Left kidney (tissue), 8 donors: ENCODE measurements at places on chromosomes 3 and 15.
A peak's percentile ranks its signal among the peaks of the same experiment; 100 is the strongest.

- no peak for DNase-seq
Observed at GRCh38 chr3:172716476-172716875, 5.6 kb upstream of the NCEH1 start.

- DNase-seq: no peak
Observed at GRCh38 chr3:46930945-46931403, 45.6 kb downstream of the CCDC12 start.

DNA sequence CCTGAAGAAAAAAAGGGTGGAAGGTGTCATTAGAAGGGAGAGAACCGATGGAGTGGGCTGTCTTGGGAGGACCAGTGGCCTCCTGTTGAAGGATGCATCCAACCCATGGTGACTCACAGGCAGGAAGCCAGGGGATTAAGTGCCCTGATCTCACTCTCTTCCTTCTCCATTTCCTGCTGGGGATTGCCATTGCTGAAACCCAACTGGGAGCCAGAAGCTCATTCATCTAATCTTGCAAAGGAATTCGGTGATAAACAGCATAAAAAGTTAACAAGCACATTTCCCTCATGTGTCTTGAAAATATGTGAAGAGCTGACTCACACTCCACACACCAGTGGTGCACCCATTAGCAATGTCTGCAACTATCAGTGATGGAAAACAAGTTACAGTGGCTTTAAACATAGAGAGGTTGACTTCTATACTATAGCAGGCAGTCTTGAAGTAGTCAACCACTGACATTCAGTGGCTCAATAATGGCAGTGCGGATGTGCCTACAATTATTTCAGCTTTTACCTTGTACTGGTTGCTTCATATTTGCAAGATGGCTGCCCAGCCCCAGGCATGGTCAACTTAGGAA, 12.8 kb upstream of the CSRNP1 start:
- DNase-seq: no peak

DNA sequence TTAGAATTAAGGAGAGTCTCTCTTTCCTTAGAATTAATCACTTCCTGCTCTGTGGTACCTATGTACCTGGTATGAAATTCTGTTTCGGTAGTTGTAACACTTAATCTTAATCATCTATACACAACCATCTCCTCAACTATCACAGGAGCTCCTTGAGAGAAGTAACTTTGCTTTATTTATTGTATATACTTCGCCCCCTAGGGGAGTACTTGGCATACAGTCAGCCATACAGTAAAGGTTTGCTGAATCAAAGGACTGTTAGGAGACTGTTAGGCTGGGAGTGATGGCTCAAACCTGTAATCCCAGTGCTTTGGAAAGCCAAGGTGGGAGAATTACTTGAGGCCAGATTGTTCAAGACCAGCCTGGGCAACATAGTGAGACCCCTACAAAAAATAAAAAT, 44.7 kb downstream of the RORA start:
- DNase-seq: no peak

DNA sequence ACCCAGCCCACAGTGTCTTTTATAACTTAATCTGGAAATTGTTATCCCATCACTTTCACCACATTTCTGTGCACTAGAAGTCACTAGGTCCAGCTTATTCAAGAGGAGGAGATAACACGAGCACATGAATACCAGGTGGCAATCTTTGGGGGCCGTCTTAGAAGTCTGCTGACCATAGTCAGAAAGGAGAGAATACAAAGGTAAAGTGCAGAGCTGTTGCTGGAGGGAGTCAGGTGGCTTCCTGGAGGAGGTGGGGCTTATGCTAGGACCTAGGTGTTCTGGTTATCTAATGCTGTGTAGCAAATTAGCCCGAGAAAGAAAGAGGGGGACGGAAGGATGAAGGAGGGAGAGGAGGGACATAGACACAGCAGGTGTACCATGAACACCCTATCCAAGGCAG, 46.5 kb downstream of the SLC6A20 start:
- no peak for DNase-seq

DNA sequence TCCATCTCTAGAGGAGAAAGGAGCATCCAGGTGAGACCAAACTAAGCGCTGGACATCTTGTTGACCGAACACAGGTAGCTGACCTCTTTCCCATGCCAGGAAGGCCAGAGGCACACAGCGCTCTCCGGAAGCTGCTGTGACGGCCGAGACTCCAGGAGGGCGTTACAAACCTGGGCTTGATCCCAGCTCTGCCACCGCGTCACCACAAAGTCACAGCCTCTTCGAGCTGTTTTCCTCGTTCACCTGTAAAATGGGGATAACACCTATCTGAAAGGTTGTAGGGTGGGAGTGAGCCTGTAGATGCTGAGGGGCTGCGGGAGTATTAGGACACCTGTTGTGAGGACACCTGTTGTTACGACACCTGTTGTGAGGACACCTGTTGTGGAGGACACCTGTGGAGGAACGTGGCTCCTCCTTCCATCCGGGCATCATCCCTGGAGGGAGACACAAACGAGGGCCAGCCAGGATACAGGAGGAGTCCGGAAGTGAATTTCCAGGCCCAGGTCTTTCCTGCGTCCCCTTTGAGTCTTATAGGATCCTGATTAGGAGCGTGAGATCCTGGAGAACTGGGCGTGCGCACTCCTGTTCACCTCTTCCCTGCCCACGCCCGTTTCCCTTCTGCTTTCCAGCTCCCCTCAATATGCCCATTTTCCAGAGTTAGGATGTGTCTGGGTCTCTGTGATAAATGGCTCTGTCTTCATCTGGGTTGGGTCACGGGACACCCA, 2.3 kb upstream of the MUC4 start:
- DNase-seq: no peak

DNA sequence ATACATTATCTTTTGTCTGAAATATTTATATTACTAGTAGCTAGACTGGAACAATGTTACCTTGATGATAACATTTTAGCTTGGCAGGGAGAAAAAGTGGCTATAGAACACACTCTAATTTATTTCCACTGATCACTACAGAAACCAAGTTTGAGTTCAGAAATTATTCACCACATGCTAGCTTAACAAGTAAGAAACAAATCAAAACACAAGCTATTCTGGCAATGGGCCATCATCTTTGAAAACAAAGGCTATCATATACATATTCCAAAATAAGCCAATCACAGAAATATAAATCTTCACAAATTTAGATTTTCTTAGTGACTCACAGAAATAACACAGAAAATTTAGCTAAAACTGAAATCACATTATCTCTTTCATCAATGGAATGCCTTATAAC, 17.1 kb downstream of the AQR start:
- DNase-seq: no peak

- no peak for DNase-seq
Observed at GRCh38 chr3:43838009-43838758, 147.4 kb downstream of the ABHD5 start.

- DNase-seq: peak; percentile 42
Observed at GRCh38 chr3:102536456-102536855, 101.6 kb downstream of the ZPLD1 start.
